ENCODE measurements at places on chromosomes 3 and 15.
A peak's percentile ranks its signal among the peaks of the same experiment; 100 is the strongest.

DNA sequence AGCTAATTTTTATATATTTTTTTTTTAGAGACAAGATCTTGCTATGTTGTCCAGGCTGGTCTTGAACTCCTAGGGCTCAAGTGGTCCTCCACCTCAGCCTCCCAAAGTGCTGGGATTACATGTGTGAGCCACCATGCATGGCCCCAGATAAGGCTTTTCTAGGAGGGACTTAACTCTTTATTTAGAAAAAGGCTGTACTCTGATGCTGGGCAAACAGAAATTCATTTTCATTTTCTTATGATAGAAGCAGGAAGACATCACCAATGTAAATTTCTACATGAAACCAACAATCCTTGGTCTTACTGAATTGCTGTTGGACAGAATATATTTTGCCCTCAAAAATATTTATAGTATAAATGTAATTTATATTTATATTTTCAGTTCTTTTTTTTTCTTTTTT is 9.6 kb downstream of the NIPA1 start:
- DNase-seq = no peak

DNA sequence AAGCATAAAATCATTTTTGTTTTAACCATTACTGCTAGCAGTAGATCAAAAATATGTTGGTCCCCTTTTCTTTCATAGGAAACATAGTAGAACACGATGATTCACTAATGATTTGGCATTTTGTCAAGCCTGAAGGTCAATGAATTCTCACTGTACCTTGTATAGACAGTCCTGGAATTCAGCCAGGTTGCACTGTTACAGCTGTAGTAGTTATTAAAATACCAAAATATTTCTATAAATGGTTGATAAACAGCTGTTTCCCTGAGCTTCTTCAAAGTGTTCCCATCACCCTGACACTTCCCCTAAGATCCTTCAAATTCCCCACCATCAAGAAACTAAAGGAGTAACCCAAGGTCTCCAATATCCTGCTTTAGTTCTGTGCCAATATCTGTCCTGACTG is 200.9 kb downstream of the ATP8B4 start:
- no peak for DNase-seq

DNA sequence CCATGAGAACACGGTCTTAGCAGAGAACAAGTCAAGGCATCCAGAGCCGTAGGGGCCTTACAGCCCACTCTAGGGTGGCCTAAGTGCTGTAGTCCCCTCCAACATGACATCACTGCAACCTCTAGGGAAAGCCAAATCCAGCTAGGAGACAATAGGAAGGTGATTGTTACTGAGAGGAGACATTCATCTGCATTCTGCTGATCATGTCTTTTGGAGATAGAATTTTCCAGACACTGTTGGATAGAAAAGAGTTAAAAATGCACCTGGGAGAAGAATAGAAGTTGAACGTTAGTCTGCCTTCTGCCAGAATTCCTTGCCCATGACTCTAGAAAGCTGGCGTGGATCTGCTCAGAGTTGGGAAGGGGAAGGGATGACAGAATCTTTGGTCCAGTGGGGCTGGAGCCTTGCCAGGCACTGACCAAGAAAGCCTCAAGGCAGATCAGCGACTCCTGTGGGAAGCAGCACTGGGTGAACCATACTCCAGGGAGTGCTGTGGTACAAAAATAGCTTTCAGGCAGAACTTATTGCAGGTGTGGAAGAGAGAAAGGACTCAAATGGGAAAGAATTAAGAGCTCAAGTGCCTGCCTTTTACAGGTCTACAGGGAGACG is 44.8 kb upstream of the RAF1 start:
- no peak for DNase-seq

DNA sequence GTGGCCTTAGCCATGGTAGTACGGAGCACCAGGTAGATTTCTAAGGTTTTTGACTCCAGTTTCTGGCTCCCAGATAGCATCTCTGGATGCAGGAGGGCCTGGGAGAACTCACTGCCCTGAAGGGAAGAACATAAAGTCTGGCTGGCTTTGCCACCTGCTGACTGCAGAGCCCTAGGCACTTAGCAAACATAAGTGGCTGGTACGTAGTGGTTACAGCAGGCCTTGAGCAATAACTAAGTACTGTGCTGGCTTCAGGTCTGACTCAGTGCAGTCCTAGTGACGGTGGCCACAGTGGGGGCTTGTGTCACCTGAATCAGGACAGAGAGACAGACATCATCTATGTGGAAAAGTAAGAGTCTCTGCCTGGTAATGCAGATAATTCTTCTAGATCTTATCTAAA is 871.1 kb downstream of the PDCD6IP start:
- no peak for DNase-seq

DNA sequence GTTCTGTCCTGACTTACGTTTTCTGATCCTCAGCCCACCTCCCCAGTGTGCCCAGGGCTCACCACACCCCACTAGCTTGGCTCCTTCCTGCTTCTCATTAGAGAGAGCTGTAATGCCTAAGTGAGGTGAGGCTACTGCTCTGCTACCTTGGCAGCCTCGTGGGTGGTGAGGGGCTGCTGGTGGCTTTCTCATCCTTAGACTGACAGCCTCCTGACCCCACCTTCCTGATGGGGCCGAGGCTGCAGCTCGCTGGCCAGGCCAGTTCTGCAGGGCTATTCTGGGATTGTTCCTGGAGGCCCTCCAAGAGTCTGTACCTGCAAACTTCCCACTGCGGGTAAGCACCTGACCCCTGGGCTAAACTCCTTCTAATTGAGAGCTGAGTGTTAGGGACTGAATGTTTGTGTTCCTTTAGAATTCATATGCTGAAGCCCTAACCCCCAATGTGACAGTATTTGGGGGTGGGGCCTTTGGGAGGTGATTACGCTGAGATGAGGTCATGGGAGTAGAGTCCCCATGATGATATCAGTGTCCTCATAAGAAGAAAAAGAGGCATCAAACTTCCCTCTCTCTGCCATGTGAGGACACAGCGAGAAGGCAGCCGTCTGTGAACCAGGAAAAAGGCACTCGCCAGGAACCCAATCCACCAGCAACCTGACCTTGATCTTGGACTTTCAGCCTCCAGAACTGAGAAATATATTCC is 38.1 kb upstream of the IQSEC1 start:
- no peak for DNase-seq

GRCh38 chr3:160644491-160644890 is 32.5 kb upstream of the ARL14 start:
- DNase-seq = no peak

DNA sequence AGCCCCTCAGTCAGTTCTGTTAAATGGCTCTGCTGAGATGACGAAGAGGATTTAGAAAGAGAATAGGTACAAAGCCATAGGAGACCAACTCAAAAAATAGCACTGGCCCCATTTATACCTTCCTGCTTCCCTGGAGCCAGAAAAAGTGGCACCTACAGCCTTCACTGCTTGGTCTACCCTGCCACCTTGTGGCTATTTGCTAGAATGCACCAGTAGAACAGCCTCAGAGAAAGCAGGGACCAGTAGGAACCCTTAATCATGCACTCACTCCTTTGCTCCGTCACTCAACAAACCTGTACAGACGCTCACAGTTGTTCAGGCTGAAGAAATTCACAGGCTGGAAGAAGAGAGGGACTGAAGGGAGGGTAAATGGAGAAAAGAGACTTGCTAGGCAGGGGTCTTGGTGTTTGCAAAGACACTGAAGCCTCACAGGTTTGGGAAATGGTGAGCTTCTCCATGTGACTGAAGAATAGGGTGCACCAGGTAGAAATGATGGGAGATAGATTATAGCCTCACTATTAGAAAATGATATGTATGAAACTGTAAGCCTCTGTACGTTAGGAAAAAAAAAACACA is 12.1 kb upstream of the RTP2 start:
- peak; percentile 65 for DNase-seq
